Stomach (tissue), 19 donors: ENCODE measurements at places on chromosomes 4 and X.
A peak's percentile ranks its signal among the peaks of the same experiment; 100 is the strongest.

DNA sequence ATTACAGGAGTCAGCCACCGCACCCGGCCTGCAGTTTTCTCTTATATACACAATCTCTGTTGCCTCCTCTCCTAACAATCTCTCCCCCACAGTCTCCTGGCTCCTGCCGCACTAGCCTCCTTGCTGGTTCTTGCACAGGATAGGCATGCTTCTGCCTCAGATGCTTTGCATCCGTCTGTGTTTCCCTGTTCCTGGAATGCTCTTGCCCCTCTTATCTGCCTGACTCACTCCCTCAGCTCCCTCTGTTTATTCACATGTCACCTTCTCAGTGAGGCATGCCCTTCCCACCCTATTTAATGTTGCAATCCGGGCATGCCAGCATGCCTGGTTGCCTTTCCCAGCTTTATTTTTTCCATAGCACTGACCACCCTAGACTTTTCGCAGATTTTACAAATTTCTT is 161.9 kb downstream of the PHF8 start:
- no peak for DNase-seq

- no peak for DNase-seq
Measured at GRCh38 chrX:52352551-52352950, 16.3 kb upstream of the XAGE2 start.

DNA sequence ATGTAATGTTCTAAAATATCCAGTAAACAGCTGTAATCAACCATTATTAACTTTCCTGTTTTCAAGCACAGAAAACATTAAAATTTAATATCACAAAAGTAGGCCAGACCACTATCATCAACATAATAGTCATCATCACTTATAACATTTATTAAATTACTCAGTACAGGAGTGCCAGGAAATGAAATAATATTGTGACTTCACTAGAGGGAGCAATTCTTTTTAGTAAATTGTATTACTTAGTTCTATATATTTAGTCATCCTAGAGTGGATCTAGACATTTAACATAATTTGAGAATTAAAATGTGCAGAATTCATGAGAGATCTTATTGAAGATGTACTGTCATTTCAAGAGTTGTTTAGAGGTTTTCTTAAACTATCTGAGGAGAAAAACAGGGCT is 33.6 kb downstream of the PITX2 start:
- DNase-seq, result no peak

DNA sequence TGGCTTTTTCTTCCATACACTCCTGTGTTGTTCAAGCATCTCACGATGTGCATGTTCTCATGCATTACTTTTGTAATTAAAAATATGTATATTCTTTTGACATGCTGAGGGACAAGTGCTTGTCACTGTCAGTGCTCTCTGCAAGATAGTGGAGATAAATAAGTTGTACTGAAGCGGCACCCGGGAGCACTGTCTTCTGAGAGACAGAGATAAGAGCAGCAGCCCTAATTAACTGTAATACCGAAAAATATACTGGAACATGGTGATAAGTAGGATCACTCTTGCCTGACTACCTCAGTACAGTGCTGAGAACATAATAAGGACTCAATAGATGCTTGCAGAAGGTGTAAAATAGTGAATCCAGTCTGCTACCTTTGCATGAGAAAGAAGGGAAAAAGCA is 9.4 kb upstream of the GPR173 start:
- DNase-seq, result no peak

DNA sequence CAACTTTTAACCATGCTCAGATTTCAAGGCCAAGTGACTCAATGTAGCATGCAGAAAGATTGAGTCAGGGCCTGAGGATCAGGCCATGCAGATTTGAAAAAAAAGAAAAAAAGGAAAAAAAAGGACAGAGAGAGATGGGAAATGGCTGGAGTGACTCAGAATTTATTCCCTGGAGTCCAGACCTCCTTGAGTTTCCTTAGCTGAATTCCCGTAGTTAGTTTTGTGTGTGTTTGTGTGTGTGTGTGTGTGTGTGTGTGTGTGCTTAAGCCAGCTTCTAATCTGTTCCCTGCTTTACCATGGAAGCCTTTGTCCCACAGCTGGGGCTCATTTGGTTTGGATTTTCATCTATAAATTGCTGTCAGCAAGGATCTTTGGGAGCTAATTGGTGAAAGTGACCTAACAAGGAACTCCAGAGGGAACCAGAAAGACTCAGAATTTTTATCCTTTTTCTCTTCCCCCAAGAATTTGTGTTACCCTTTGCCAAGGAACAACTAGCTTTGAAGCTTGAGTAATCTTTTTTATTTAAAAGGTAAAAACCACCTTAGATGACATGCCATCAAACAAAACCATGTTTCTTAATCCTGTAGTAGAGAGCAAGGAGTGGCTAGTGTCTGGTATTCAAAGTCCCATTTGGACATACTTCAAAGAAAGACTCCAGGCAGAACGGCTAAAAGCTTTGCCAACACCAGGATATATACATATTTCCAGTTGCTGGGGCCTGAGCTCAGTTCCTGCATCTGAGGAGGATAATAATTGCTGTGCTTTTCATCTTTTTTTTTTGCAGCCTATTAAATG is 109.0 kb upstream of the DDIT4L start:
- no peak for DNase-seq

- peak; percentile 59 for DNase-seq
Measured at GRCh38 chrX:8738588-8739189, 6.8 kb upstream of the ANOS1 start.

DNA sequence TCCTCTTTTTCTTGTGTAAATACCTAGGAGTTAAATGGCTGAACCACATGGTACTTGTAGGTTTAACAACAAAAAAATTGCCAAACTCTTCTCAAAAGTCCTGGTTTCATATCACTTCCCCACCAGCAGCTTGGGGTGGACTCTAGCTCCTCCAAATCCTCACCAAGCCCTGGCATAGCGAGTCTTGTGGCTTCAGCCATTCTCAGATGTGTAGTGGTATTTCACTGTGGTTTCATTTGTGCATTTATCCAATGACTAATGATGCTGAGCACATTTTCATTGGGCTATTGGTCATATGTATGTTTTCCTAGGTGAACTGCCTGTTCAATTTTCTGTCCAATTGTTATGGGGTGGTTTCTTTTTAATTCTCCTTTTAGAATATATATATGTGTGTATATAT is 249.3 kb downstream of the NLGN4X start:
- no peak for DNase-seq
